ENCODE measurements at places on chromosomes 1 and 21.

DNA sequence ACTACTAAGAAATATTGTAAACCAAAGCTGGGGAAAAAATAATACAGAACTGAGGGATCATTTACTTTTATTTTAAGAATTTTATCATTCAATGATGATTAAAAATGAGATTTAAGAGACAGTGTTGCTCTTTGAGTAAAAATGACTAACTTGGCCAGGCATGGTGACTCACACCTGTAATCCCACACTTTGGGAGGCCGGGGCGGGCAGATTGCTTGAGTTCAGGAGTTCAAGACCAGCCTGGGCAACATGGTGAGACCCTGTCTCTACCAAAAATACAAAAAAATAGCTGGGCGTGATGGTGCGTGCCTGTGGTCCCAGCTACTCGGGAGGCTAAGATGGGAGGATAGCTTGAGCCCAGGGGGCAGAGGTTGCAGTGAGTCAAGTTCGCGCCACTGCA is 21.8 kb upstream of the PLEKHO1 start:
- no peak for DNase-seq

DNA sequence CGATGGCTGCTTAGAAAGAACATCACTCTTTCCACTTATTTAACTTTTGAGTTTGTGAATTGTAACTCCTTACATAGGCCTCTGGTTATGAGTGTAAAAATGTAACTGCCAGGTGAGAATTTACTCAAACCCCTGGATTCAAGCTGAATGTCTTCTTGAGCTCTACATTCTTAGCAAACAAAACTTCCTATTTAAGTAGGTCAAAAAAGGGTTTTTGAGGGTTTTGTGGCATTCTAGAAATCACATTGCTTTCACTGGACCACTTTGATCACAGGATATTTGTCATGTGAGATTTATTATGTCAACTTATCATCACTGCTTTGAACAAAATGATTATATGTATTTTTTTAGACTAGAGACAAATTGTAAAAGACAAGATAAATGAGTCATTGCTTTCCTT is 5.7 kb downstream of the IL23R start:
- DNase-seq, result no peak

GRCh38 chr1:178521241-178521640 is 8.3 kb downstream of the TEX35 start:
- DNase-seq, result no peak

GRCh38 chr1:11851180-11851579 is 3.6 kb upstream of the NPPA start:
- DNase-seq, result no peak

DNA sequence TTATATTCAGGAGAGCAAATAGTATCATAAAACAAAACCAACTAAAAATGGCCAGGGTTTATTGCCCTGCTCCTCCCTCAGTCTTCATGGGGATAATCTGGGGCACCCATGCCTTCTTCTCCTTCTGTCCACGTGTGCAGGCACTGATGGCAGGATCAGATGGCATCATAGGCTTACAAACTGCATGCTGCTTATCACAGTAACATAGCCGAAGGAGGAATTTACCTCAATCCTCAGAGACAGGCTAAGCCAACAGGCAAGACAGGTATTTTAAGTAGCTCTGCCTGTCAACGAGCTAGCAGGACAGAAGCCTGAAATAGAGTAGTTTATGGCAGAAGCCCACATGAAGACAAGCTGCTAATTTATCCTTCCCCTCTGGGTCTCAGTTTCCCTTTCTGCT is 9.4 kb downstream of the LAMB3 start:
- DNase-seq, result no peak

- no peak for DNase-seq
Observed at GRCh38 chr21:15249285-15249993, 184.6 kb upstream of the NRIP1 start.
